ENCODE measurements at places on chromosomes 5 and 9. TPM values are rescaled to one million over a fixed set of nuclear protein-coding genes. Genes with fewer than 3 reads are reported as not detected.

Gene C1QTNF2
- 0.41 TPM for total RNA-seq

Gene SLC45A2
- total RNA-seq, result not detected

Gene ZBED3
- 20.8 TPM for total RNA-seq

Gene SEMA5A
- total RNA-seq, result 6.0 TPM

Gene NUTM2F
- not detected for total RNA-seq

Gene ZBTB34
- 2.8 TPM for total RNA-seq

Gene RETREG1
- 15.6 TPM for total RNA-seq

Gene EPB41L4A
- total RNA-seq, result 7.5 TPM

Gene NUTM2G
- not detected for total RNA-seq

Gene KIF20A
- total RNA-seq, result 1.0 TPM

Gene NKD2
- 4.7 TPM for total RNA-seq

Gene CATSPER3
- 0.74 TPM for total RNA-seq

Gene EIF4EBP3
- 10.0 TPM for total RNA-seq

Gene TMEM171
- total RNA-seq, result 0.37 TPM

Gene FAM78A
- total RNA-seq, result 0.37 TPM

Gene HAPLN1
- not detected for total RNA-seq

Gene ZNF366
- total RNA-seq, result 0.35 TPM

Gene HSPB3
- not detected for total RNA-seq

Gene SURF1
- total RNA-seq, result 33.8 TPM

Gene DOLPP1
- total RNA-seq, result 10.5 TPM

Gene VLDLR
- 34.8 TPM for total RNA-seq

Gene ATP6V1G1
- 37.1 TPM for total RNA-seq

Gene SOHLH1
- total RNA-seq, result not detected

Gene MEGF10
- total RNA-seq, result 0.14 TPM

Gene GRXCR2
- total RNA-seq, result 0.12 TPM

Gene TIMD4
- total RNA-seq, result not detected

Gene CDK7
- total RNA-seq, result 6.2 TPM

Gene DNM1
- total RNA-seq, result 19.3 TPM

Gene PHF24
- total RNA-seq, result 0.24 TPM

Gene GABRP
- 0.37 TPM for total RNA-seq

Gene IFNA21
- not detected for total RNA-seq

Gene MYOZ3
- not detected for total RNA-seq

Gene IL33
- 5.7 TPM for total RNA-seq

Gene TXNDC8
- total RNA-seq, result not detected

Gene PFN3
- total RNA-seq, result not detected

Gene PAPPA
- 1.4 TPM for total RNA-seq

Gene DIRAS2
- 1.7 TPM for total RNA-seq

Gene EQTN
- 0.65 TPM for total RNA-seq

Gene IFNA6
- not detected for total RNA-seq

Gene HTR4
- not detected for total RNA-seq

Gene GLRA1
- total RNA-seq, result 0.79 TPM

Gene ZDHHC11
- 8.0 TPM for total RNA-seq

Gene EGFLAM
- total RNA-seq, result 0.98 TPM

Gene RLN2
- not detected for total RNA-seq

Gene LCN15
- total RNA-seq, result not detected

Gene DBH
- not detected for total RNA-seq

Gene ZNF608
- total RNA-seq, result 10.0 TPM

Gene CERCAM
- 15.1 TPM for total RNA-seq

Gene FRMPD1
- total RNA-seq, result 0.16 TPM

Gene TSSK1B
- not detected for total RNA-seq

Gene RIOK2
- 10.9 TPM for total RNA-seq

Gene DPM2
- total RNA-seq, result 23.9 TPM

Gene PPP3R2
- not detected for total RNA-seq
